Ammon's horn (tissue), 1 donor: ENCODE measurements at places on chromosomes 16 and 17.

- DNase-seq, result peak; percentile 34
Observed at GRCh38 chr17:64326420-64327054, 63.5 kb upstream of the TEX2 start.

DNA sequence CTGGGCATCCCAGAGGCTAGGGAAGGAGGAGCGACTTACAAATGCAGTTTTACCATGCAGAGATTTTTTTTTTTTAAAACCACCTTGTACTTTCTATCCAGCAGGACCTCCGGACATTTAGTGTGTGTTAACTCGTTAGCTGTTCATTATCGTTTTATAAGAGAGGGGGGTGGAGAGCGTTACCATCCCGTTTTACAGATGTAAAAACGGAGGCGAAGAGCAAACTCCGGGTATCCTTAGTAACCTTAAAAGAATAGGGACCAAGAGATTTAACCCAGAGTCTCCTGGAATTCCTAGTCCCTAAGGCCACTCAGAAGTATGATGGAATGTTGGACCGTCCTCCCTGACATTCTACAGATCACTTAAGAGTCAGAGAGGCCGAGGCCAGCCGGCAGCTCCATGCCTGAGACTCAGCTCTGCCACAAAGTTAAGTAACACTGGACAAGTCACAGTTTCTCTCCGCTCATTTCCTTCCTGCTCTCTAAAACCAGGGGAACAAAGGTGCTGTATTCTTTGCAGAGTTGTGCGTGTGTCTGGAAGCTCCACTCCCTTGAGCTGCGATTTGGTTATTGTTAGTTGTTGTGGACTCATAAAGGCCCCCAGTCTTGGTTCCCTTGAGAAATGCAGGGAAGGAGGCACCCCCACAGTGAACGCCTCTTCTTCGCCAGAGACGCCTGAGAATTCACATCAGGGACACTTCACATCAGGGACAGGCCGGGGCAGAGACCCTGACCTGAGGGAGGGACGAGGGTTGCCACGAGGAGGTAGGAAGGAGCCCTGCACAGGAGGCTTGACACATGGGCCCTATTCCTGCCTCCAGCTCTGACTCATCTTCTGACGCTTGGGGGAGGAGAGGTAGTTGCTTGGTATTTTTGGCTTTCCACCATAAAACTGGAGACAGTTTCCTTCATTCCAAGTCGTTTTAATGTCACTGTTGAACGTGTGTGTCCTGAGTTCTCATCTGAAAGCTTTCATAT is 1.2 kb downstream of the DUSP14 start:
- peak; percentile 54 for DNase-seq

GRCh38 chr17:63246344-63246743 is 199.8 kb downstream of the CYB561 start:
- DNase-seq, result no peak

GRCh38 chr17:9195961-9196670 is 174.8 kb downstream of the NTN1 start:
- DNase-seq, result no peak

GRCh38 chr17:42078396-42079043 is 19.8 kb downstream of the ZNF385C start:
- DNase-seq, result no peak
